ENCODE measurements at places on chromosomes 13 and 19.

DNA sequence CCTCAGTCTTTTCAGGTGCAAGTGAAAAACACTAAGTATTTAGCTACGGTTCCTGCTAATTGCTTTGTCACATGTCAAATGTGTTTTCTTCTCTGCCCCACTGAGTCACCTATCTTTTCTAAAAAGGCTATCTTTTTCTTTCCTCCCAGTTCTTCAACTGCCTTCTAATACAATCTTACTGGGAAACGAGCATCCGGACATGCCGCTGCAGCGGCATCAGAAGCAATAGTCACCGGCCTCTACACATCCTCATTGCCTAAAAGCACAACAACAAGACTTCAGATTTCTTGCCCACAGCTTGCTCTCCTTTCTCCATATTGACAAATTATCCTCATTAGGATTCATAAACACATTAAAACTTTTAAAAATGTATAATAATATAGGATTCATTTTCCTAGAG lies 1.2 kb downstream of the PCDH9 start:
- no peak for DNase-seq

- DNase-seq: no peak
Observed at GRCh38 chr13:28585561-28585960, 73.4 kb upstream of the POMP start.

GRCh38 chr19:14686411-14686810 lies 3.4 kb upstream of the ZNF333 start:
- no peak for DNase-seq

DNA sequence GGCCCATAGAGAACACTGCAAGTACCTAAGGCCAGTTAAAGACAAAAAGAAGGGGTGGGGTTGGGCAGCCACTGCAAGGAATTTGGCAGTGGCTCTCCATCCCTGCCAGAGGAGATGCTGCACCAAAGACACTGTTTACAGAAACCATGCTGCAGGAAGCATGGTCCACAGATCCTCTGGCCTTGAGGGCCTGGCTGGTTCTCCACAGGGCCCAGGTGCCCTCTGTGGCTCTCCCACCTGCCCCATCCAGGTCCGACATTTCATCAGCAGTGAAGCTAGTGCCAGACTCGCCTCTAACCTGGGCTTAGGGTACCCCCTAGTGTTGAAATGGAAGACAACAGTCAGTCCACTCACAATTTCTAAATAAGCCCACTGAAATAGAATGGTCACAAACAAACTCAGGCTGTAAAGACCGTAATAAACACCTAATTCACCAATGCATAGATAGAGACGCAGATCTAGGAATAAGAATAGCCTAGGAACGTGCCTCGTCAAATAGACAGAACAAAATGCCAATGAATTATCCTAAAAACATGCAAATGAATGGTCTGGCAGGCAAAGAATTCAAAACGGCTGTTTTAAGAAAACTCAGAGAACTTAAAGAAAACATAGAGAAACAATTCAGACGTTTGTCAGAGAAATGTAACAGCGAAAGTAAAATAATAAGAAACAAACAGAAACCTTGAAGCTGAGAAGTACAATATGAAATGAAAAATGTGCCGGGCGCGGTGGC lies 23.3 kb downstream of the LYPD4 start:
- no peak for DNase-seq

- DNase-seq: no peak
Observed at GRCh38 chr19:8635422-8635821, 5.0 kb downstream of the NFILZ start.

All from left hindlimb (tissue), 1 donor.